ENCODE measurements at places on chromosomes 4 and X.

DNA sequence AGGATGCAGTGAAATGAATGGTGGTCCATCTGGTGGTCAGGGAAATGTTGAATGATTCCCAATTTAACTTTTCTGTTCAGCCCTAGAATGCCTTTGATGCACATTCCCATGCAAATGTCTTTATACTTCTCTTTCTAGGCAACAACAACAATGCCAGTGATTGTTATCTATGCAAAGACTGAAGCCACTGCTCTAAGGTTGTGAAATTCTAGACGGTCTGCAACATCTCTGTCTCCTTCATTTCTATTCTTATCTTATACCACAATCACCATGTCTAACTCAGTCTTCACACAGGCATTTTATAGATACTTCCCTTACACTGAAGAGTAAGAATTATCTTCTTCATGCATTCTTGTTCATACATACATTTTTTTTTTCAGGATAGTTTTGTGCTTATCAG is 84.5 kb downstream of the HPGD start:
- DNase-seq: no peak

DNA sequence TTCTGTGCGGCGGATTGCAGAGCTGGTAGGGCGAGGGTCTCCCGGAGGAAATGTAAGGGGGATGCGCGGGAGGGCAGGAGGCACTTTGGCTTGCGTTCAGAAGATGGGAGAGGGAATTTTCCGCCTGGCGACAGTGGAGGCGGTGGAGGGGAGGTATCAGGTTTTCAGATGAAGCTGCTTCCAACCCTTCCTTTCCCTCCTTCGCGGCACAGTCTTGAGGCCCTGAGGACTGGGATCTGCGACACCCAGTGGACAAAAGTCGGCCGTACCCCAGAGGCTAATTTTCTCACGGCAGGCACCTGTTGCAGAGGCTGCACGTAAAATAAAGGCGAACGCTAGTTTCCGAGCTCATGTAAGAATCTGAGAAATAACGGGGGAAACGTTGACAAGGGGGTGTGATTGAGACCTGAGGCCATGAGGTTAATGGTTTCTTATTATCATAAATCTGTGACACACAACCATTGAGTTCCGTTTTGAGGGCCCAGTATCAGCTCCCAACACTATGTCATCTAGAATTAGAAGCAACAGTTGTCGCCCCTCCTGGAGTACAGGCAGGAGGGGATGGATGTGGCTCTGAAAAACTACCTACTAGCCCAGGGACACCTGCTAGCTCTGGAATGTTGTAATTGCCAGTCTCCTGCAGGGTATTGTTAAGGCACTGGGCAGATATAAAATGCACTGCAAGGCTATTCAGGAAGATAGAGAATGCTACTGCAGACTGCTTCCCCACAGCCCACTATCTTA is 1.1 kb downstream of the ZCCHC18 start:
- peak; percentile 42 for DNase-seq

DNA sequence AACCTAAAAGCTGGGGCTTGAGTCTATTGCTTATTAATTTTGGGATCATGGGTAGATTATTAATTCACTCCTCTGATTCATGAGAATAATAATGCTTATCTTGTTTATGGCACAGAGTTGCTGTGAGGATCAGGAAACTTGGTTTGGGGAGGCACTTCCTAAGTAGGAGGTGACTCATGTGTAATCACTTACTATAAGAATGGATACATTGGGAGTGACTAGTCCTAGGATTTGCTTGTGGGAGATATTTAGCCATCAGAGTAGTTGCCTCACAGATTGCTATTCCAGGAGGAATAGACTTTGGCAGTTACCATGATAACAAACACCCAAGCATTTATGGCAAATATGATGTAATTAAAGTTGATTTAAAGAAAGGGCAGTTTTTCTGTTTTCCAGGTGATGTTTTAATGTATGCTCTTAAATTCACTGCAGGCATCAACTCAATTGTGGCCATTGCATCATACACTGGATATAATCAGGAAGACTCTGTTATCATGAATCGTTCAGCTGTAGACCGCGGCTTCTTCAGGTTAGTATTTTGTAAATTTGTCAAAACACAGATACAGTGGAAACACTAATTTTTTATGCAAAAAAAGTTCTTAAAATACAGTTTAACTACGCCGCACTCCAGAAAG is 41.9 kb downstream of the POLR2B start:
- DNase-seq: no peak

DNA sequence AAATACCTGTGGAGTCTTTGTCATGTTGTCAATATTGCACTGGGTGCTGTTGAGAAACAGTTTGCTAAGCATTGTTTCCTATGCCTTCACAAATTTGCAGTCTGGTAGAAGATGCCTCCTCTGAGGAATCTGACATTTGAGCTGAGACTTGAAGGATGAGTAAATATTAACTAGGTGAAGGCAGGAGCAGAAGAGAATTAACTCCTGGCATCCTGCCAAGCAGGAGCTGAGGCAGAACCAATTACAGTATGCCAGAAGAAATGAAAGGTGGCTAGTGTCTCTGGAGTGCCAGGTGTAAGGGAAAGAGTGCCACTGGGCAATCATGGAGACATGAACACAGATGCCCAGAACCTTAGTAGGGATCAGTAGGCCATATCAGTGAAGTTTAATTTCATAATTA is 1778.2 kb upstream of the PCDH10 start:
- DNase-seq: no peak

DNA sequence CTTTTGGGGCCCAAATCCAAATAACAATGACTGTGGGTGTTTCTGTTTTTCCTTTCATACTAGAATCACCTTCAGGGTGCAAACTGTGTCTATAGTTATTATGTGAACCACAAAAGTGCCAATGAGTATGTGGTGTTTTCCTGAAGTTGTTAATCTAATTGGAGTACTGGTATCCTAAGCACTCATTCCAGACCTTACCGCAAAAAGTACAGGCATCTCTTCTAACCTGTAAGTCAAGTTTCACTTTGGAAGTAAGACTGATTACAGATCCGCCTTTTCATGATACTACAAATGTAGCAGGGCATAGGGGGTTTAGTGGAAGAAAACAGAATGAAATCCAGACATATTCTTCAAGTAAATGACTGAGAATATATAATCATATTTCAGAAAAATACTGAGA is 16.1 kb downstream of the COQ2 start:
- no peak for DNase-seq

GRCh38 chr4:7206911-7207567 is 14.7 kb downstream of the SORCS2 start:
- no peak for DNase-seq

GRCh38 chr4:169070895-169071218 is 60.8 kb upstream of the CBR4 start:
- DNase-seq: no peak

GRCh38 chrX:37651921-37652452 is 33.6 kb upstream of the XK start:
- DNase-seq: no peak

DNA sequence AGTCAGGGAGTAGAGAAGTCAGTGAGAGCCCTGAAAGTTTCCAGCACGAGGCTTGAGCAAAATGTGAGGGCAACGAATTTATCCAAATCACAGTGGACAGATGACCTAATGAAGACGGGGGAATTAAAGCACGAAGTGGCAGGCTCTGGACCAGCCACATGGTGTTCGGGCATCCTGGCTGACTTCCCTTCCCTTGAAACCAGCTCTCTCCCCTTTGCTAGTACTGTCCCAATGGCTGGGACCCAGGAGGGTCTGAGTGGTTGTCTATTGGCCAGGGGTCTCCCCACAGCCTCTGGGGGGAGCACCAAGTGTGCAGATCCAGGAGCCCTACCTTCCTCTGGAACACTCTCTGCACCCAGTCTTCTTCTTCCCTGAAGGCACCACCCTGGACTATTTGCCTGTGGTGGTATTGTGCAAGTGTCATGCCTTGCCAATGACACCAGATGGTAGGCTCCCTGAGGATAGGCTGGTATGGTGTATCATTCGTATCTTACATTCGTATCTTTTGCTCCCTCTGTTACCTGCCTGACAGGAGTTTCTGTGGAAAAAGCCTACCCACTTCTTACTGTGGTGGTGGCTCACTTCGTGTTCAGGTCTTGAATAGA is 2.1 kb downstream of the APLN start:
- DNase-seq: no peak

DNA sequence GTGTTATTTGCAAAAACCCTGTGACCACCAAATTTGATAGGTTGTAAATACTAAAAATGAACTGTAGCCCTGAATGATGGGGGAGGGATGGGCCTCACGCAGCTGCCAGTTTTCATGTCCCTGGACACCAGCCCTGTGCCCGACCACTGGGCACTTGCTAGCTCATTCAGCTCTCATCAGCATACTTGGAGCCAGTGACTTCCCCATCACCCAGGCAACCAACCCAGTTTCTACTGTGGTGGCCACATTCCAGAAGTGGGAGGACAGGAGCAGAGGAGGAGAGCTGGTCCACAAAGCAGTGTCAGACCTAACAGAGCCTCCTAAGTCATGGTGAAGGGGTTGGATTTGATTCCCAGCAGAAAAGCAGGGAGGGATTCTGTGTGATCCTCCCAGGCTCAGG is 128.2 kb downstream of the CPEB2 start:
- DNase-seq: no peak

GRCh38 chr4:37609626-37610025 is 76.5 kb downstream of the RELL1 start:
- DNase-seq: no peak

GRCh38 chrX:21728276-21728968 is 29.5 kb downstream of the SMPX start:
- DNase-seq: no peak

DNA sequence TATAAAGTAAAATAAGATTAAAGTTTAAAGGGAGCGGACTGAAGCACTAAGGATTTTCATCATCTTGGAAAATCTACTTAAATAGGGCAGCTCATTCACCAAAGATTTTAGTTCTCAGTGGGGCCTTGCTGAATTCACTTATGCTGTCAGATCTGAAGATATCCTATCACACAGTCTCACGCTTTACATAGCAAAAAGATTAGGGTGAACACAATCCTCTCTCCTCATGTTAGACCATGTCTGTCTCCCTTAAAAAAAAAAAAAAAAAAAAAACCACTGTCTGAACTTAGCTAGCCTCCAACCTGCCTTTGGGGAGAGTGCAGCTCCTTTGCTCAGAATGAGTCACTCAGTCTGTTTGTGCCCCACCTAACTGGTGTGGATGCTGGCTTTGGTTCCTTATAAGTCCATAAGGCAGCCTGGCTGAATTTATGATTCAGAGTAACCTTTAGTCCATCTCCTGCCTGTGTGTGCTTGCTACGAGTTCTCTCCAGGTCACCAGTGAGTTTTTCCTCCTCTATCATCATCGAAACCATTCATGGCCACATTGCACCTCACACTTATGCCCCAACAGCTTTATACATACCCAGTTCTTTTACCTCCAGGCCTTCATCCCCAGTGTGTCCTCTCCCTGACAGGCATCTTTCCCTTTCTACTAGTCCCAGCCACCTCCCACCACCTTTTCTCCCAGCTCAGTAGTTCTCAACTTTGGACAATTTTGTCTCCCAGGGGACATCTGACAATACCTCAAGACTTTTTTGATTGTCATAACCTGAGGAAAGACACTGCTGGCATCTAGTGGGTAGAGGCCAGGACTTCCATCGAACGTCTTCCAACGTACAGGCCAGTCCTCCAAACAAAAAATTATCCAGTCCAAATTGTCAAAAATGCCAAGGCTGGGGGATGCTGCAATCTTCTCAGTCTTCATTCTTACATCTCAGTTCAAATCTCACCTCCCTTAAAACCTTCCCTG is 220.7 kb upstream of the EMCN start:
- DNase-seq: no peak

DNA sequence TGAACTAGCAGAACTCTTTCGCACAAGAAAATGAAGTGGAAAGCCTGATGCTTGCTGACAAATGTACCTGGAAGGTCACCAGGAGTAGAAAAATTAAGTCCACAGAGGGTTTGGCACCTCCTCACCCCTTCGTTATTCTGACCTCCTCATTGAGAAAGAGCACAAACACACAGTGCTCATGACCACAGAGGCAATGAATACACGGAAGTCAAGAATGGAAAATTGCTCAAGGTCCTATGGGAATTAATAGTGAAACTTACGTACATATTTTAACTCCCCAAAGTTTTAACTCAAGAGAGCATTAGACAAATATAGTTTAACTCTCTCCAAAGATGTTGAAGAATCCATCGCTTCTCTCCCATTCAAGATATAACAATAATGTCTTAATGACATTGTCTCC is 83.6 kb upstream of the CAMK2D start:
- DNase-seq: no peak

DNA sequence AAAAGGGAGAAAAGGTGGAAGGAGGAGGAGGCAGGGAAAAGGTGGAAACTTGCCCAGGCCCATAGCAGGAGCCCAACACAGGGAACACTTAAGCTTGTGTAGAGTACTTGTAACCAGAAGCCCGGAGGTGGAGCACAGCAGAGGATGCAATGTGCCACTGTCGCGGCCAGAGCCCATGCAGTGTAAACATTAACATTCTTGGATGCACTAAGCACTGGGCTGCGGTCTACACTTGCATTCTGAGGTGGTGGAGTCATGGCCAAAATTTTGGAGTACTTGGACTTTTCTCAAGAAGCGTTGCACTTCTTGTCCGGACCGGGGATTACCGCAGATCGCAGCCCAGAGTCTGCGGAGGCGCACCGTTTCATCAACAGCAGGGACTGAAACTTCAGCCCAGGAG is 4.5 kb upstream of the RHOXF1 start:
- no peak for DNase-seq

GRCh38 chr4:25060241-25060962 is 29.7 kb upstream of the LGI2 start:
- no peak for DNase-seq

DNA sequence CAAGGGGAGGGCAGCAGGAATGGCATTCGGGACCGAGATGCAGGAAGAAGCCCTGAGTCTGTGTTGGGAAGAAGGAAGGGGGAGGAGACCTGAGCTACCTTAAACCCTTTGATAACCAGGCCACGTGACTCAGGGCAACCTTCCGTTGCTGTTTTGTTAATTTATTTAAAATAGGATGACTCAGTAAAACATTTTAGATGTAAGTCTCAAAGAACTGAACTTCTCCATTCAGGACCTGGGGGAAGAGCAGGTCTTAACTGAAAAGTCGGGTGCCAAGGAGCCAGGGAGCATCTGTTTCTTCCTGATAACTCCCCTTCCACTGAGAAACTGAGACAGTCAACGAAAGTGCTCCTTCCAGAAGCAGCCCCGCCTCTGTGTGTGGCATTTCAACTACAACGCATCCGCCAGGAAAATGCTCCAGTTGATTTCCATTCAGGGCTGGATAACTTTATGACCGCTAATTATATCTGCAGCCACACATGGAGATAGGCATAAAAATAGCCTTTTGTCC is 88.0 kb downstream of the IRF2 start:
- DNase-seq: no peak

DNA sequence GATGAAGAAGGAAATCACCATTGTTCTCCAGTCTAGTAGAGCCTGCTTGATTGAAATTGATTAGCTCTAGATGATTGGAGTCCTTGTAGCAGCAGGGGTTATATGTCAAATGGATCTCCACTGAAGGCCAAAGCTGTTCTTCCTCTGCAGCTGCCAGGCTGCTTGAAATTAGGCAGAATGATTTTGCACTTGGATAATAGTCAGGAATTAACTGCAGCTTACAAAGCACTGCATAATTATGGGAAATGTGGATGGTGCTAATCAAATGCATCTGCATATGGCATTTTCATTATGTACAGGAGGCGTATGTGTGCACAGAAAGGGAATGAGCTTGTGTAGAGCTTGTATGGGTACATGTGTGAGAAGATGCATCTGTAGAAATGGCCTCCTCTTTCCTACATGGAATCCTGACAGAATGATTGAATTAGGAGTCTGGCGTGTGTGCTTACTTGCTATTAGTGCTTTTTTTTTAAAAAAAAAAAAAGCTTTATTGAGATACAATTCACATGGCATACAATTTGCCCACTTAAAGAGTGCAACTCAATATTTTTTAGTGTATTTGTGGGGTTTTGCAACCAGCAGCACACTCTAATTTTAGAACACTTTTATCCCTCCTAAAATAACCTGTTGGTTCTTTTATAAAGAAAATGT is 65.9 kb downstream of the TMEM131L start:
- DNase-seq: no peak
